ENCODE measurements at places on chromosomes 5 and 9.

- no peak for DNase-seq
Observed at GRCh38 chr9:126436545-126437267, 110.1 kb downstream of the MVB12B start.

- no peak for DNase-seq
Observed at GRCh38 chr5:96903300-96903699, 27.0 kb downstream of the ERAP2 start.

DNA sequence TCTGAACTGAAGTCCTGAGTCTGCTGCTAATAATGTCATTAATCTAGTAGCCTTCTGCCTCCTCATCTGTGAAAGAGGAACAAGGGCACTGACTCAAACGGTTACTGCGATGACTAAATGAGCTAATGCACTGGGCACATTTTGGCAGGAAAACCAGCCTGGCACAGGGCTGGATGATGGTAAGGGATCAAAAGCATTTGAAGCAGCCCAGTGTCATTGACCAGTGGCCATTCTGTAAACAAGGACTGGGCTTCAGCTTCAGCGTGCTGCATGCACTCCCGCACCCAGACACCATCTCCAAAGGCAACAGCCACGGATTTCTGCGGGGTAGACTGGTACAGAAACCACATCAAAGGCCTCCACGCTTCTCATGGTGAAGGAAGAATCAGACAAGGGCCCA is 8.0 kb downstream of the GCNT4 start:
- no peak for DNase-seq

DNA sequence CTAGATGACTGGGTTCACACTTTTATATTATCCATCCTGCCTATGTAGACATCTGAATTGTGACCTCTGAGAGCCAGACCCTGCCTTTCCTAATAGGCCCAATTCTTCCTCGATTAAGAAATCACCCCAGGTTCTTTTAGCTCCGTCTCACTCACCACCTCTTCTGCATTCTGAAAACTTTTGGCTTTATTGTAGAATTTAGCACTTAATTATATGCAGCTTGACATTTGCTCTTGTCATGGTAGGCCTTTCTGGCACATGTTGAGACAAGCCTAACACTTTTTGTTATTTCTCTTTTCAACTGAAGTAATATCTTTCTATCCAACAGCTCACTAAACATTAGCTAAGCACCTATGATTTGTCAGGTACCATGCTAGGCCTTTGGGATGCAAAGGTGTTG is 163.3 kb downstream of the INSYN2B start:
- DNase-seq: no peak

DNA sequence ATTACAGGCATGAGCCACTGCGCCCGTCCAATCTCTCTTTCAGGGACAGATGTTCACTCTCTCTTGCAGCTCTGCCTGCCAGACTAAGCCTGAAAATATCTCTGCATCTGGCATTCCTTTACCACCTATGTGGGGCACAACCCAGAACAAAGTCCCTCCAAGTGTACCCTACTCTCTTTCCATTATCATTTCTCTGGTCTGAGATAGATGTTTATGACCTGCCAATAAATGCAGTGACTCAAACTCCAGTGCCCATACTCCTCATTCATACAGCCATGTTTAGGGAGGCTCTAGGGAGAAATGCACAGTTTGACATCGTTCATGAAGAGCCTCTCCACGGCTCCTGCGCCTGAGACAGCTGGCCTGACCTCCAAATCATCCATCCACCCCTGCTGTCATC is at the start of gene BTNL3:
TSS of gene BTNL3 (plus strand) at position 255 of the 400 bp plus-strand sequence. CDS start 183 bp downstream, outside the sequence.
- DNase-seq: no peak

- no peak for DNase-seq
Observed at GRCh38 chr9:116656977-116657376, 30.1 kb upstream of the TRIM32 start.

DNA sequence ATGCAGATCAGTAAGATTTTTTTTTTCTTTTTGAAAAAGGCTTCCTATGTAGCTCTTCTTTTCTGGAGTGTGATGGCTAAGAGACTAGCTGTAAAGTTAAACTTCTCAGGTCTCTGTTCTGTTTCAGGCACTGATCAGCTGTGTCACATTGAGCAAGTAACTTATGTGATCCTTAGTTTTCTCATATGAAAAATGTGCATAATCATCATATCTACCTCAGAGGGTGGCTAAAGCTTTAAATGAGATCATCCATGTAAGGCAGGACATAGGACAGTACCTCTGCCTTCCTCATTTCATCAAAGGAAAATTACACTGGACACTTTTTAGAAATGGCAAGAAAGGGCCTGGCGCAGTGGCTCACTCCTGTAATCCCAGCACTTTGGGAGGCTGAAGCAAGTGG is 235.9 kb upstream of the TYRP1 start:
- DNase-seq: no peak

- DNase-seq: no peak
Observed at GRCh38 chr9:124174433-124174832, 83.3 kb upstream of the NEK6 start.

DNA sequence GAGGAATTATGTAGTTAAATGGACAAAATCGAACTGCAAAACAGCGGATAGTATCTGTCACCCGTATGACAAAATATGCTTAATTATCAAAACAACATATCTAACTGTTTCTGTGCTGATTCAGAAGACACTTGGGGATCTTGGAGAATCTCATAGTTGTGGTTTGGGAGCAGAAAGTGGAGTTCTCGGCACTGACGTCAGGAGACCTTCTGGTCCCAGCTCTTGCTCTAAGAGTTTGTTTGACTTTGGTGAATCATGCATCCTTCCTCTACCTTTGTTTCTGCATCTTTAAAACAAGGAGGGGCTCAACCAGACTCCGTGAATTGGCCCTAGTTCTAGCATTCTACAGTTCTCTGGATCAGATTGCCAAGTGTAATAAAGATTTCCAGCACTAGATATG is 37.0 kb upstream of the TAF1L start:
- DNase-seq: no peak

- DNase-seq: no peak
Observed at GRCh38 chr9:111350556-111350955, 20.5 kb upstream of the OR2K2 start.

GRCh38 chr5:1190837-1191239 is 10.6 kb upstream of the SLC6A19 start:
- DNase-seq: no peak

- DNase-seq: no peak
Observed at GRCh38 chr5:126984632-126985031, 45.7 kb downstream of the MARCHF3 start.

DNA sequence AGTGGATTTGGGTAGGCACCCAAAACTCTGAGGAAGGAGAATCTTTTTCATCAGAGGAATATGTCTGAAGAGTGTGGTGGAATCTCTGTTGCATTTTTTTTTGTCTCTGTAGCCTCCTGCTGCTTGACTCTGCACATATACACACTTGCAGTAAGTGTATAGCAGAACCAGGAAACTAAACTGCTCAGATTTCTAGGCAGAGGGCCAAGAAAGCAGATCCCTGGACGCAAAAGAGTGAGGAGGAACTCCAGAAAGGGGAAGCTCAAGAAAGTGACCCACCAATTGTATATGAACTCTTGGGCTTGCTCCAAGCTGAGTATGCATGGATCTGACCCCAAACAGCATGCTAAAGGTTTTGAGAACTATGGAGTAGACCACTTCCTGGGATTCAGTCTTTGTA is 181.8 kb downstream of the GADD45G start:
- DNase-seq: no peak

DNA sequence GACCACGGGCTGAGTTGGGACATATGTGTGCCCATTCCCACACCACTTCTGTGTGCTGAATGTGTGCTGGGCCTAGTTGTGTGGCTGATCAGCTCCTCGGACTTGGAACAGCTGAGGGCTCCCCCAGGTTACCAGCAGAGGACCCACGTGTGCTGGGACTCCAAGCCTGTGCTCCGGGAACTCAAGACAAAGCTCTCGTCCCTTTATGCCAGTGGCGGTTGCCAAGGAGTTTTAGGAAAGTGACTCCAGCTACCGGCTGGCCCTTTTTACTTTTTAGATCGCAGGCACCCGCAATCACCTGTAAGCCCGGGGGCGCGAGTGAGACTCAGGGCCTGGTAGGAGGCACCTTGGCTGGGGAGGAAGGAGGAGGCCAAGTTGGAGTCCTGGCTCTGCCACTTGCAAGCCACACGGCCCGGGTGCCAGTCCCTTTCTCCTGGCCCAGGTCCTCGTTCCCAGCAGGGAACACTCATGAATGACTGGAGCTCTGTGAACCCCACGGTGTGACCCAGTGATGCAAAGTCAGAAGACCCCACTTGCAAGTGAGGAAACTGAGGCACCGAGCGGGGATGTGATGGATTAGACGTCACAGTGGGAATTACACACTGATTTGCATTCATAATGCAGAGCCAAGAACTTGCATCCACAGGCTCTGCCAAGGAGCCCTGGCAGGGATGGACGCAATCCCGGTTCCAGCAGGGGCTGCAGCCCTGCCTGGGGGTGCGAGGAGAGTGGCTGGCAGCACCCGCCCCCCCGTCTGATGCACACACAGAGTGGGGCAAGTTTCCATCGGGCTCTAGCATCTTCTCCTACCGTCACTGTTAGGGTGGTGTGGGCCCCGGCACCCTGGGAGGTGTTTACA is 26.9 kb downstream of the CRB2 start:
- no peak for DNase-seq

DNA sequence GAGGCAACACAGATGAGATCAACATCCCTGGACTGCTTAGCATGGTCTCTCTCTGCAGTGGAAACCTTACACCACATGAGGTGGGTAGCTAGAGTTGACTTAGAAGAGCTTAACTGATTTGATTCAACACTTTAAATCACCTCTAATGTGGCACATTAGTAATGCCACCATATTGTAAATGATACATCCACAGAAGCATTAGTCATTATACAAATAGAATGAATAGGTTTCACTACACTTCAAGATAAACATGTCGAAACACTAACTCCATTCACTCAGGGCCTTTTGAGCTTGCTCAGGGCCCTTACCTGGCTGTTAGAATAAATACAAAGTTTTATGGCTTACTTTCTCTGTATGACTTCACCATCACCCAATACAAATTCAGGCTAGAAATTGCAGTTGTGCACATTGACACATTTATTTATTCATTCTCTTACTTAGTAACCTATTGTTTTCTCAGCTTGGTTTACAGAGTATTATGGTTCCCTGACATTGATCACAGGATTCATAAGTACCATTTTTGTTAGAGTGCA is 9.3 kb upstream of the SMAD5 start:
- DNase-seq: no peak

GRCh38 chr5:106397700-106398099 is 1273.0 kb downstream of the EFNA5 start:
- no peak for DNase-seq

- no peak for DNase-seq
Observed at GRCh38 chr5:151100681-151101080, 19.8 kb upstream of the TNIP1 start.

DNA sequence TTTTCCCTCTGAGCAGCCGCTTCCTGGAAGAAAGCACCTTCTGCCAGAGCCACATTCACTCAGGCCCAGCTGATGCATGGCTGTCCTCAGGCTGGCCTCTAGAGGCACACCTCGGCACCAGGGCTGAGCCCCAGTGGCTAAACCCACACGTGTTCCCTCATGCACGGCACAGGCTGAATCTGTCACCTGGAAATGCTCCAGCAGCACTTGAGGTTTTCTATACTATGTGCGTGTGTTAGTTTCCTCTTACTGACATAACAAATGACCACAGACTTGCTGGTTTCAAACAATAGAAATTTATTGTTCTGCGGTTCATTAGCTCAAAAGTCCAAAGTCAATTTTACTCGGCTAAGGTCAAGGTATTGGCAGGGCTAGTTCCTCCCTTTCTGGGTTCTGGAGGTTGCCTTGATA is 141.4 kb downstream of the LRRC70 start:
- DNase-seq: peak; percentile 7

DNA sequence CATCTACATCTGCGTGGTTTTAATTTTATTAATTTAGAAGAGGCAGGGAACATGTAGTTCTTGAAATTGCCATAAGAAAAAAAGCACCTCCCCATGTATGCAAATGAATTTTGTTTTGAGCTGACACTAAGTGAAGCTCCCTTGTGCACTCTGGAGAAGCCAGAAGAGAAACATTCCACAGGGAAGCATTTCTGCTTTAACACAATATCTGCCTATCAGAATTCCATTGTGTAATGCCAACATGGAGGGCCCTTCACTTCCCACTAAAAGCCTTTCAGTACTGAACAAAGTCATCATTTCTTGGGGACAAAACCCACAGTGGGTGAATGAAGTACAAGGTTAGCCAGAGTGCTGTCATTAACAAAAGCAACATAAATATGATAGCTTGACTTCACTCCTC is 59.7 kb downstream of the PRELID2 start:
- no peak for DNase-seq

GRCh38 chr9:133781828-133782135 is 43.6 kb upstream of the SARDH start:
- no peak for DNase-seq

- DNase-seq: no peak
Observed at GRCh38 chr5:98989727-98990126, 60.9 kb upstream of the CHD1 start.

GRCh38 chr9:93133681-93134014 is 403 bp downstream of the NINJ1 start:
- DNase-seq: peak; percentile 32

- DNase-seq: peak; percentile 35
Observed at GRCh38 chr5:154236536-154237375, 46.2 kb downstream of the GALNT10 start.

- no peak for DNase-seq
Observed at GRCh38 chr5:147065071-147065470, 169.8 kb upstream of the STK32A start.

GRCh38 chr5:27328480-27328879 is 290.1 kb upstream of the CDH9 start:
- no peak for DNase-seq

DNA sequence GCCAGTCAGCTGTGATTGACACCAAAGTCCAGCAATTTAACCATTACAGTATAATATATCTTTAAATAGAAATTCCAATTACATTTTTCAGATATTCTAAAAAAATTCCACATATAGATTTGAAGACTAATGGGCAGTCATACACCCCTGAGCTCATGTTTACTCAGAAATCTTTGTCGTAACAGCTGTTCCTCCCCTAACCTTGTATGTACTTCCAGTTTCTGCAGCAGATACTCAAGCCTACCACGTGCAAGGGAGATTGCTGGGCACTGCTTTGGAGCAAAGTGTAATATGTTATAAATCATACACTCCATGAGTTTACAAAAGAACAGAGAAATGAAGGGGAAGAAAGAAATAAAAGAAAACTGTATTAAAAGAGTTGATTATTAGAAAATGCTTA is 241.2 kb downstream of the TRIM32 start:
- DNase-seq: no peak

GRCh38 chr5:45692481-45692880 is 3.7 kb downstream of the HCN1 start:
- no peak for DNase-seq

- DNase-seq: no peak
Observed at GRCh38 chr5:4873652-4874051, 266.5 kb upstream of the ADAMTS16 start.

Measured in activated CD4-positive, alpha-beta T cell treated with anti-CD3 and anti-CD28 coated beads, Interleukin-2, amount 10 ng/mL, durations not matched to agents 7 days and 5 days (primary cell).